ENCODE measurements at places on chromosomes 3 and 15.

DNA sequence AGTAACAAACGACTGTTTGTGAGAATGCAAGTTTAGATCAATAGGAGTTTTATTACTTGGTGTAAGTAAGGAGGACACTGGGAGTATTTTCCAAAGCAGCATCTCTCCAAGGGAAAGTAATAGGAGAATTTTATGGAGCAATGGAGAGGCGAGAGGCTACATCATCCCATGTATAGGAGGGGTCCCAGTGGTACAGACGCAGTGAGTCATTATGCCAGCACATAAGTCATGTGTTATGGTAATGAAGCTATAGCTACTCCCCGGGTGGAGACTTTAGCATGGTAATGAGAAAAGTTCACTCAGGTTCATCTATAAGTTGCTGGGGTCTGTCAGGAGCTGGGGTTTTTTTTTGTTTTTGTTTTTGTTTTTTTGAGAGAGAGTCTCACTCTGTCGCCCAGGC is 29.5 kb upstream of the ZNF445 start:
- no peak for DNase-seq

DNA sequence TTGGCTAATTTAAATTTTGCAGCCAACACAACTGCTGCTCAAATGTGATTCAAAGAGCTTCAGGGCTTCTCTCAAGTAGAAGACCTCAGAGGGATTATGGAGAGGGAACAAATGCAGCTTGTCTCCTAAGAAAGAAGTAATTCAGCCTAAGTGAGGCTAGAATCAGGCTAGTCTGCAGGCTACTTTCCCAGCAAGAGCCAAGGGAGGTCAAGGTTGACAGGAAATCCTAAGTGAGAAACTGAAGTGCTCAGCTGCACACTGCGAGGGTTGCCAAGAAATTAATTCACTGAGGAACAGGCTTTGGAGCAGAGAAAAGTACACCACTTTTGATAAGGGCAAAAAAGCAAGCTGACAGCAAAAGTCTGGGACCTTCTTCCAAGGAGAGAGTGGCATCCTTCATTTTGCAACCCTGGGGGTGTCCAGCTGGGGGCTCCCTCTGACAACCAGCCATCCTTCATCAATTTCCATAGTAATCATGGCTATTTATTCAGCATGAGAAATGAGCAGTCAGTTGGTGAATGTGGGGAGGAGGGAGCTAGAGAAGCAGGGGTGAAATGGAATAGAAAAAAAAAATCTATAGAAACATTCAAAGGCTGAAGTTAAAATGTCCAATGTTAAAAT is 646.4 kb upstream of the ADAMTS9 start:
- DNase-seq: peak; percentile 9

GRCh38 chr3:117939425-117940027 is 1095.1 kb downstream of the IGSF11 start:
- DNase-seq: no peak

- DNase-seq: peak; percentile 87
Observed at GRCh38 chr3:193780810-193781478, 187.9 kb downstream of the OPA1 start.

- DNase-seq: no peak
Observed at GRCh38 chr3:37135561-37135960, 38.8 kb downstream of the LRRFIP2 start.

- no peak for DNase-seq
Observed at GRCh38 chr3:73580343-73580742, 44.4 kb downstream of the PDZRN3 start.

Data from neural progenitor cell (in vitro differentiated cells).